ENCODE measurements at places on chromosomes 12 and 14.

GRCh38 chr12:32296567-32296966 lies 102.8 kb upstream of the FGD4 start:
- DNase-seq = no peak

GRCh38 chr12:70664465-70664881 lies 27.2 kb upstream of the PTPRB start:
- no peak for DNase-seq

- no peak for DNase-seq
Observed at GRCh38 chr14:23939607-23940326, 13.8 kb upstream of the DHRS4 start.

DNA sequence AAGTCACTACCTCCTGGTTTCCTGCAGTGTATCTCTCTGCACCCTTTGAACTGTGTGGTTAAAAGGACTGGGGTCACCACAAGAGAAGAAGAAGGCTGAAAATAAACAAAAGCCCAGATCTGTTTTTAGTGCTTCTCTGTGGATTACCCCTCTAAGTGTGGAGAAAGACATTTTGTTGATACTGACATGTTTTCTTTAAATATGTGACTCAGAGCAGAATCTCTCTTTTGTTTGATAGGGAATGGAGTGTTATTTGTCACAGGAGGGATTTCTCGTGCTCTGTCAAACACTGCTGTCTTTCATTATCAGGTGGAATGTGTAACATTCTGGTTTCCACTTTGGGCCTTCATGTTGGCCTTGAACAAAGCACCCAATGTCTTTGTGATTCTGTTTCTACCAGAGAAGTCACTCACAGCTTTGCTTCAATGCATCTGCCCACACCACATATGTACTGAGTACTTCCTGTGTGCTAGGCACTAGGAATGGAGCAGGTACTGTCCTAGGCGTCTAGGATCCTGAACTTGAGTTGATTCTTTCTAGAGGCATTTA lies 82.1 kb downstream of the PLXNC1 start:
- DNase-seq = no peak

- no peak for DNase-seq
Observed at GRCh38 chr12:86407620-86408208, 151.5 kb upstream of the MGAT4C start.

DNA sequence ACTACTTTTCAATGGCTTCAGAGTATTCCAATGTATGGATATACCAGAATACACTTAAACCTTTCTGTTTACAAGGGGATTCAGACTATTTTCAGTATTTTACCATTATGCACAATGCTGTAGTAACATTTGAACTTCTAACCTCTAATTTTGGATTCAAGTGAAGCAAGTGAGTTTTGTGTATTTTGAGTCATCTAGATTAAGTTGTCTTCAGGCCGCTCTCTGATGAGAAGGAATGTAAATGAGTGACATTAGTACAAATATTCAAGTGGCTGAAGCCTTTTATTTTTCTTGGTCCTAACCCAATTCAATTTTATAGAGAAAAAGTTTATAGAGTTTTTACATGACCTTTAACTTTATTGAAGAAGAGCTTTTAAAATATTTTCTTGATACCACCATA lies 125.6 kb downstream of the PDE3A start:
- DNase-seq = no peak

- DNase-seq = no peak
Observed at GRCh38 chr12:131066886-131067490, 113.3 kb downstream of the ADGRD1 start.

DNA sequence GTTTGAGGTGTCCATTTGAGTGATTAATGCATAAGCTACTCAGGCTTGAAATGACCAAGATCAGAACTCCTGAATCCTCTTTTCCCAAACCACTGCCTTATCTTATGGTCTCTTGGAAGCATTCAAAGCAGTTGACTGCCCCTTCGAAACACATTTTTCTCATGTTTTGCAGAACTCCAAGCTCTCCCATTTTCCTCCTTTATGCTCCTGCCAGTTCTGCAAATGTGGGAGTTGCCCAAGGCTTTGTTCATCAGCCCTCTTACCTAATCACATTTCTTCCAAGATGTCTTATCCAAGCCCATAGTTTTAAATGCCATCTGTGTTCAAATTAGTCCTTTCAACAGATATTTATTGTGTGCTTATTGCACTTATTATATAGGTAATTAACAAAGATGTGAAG lies 1.8 kb upstream of the DNAAF2 start:
- no peak for DNase-seq

DNA sequence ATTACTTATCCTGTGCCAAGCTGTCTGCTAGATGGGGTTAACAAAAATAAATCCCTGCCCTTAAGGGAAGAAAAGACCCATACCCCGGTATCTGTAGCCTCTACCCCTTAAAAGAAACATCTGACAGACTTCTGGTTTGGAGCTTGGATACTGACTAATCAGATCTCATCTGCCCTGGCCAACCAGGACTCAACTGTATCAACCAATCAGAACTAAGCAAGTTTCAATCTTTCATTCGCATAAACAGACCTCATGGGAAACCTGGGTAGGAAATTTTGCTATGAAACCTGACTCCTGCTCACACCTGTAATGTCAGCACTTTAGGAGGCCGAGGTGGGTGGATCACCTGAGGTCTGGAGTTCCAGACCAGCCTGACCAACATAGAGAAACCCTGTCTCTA lies 26.4 kb upstream of the PRMT8 start:
- DNase-seq = no peak

GRCh38 chr14:24613241-24613640 lies 3.8 kb upstream of the GZMH start:
- no peak for DNase-seq

GRCh38 chr12:50162230-50162629 lies 4.9 kb downstream of the CERS5 start:
- no peak for DNase-seq

- DNase-seq = no peak
Observed at GRCh38 chr12:61993734-61994345, 266.4 kb upstream of the USP15 start.

- no peak for DNase-seq
Observed at GRCh38 chr12:110917467-110917866, 2.9 kb downstream of the MYL2 start.

GRCh38 chr12:124125203-124125871 lies 152.3 kb downstream of the ZNF664 start:
- no peak for DNase-seq

GRCh38 chr12:89345830-89346740 lies 6.2 kb downstream of the DUSP6 start:
- DNase-seq = peak; percentile 89

DNA sequence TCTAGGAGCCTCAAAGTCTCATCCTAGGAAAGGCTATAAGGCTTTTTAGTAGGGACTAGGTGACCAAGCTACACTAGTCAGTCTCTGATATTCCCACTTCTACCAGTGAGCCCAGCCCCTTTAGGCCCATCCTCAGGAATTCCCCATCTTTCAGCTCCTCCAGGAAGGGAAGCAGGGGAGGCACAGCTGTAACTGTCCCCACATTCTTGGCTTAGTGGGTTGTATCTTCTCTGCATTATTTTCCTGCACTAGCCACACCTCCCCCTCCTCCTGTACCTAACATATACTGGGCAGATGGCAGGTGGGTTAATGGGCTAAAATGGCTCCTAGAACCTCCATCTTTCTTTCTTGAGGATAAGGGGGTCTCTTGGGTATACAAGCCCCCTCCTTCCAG lies 424 bp upstream of the CYP27B1 start:
- DNase-seq = no peak

DNA sequence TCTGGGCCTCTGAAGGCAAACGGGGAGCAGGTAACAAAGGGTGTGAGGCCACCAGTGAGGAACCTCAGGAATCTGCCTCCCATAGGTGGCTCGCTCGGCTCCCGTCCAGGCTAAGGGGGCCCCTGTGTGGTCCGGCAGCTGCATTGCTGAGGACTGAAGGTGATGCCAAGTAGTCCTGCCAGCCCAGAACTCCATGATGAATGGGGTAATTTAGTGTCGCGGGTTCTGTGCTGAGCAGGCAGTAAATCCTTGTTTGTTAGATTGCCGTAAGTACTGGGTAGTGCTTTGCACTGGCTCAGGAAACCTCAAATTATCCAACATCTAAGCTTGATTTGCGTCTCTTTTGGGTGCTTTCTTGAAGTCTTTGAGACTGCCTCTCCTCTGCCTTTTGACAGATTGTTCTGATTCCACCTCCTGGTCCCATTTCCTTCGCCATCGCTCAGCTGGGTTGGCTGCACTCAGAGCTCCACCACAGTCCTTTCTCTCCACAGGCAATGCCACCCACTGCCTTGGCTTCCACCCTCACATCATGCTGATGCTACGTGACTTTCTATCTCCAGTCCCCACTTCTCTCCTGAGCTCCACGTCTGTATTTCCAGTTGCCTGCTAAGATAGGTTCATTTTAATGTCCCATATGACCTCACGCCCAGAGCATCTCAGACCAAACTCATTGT lies 392.0 kb downstream of the FUT8 start:
- no peak for DNase-seq

GRCh38 chr12:26402648-26403047 lies 207.3 kb downstream of the SSPN start:
- no peak for DNase-seq

- no peak for DNase-seq
Observed at GRCh38 chr14:71355324-71356201, 448.3 kb downstream of the PCNX1 start.

GRCh38 chr12:92551210-92551609 lies 151.6 kb upstream of the PLEKHG7 start:
- DNase-seq = no peak

- no peak for DNase-seq
Observed at GRCh38 chr12:72872238-72872887, 600.2 kb downstream of the TRHDE start.

DNA sequence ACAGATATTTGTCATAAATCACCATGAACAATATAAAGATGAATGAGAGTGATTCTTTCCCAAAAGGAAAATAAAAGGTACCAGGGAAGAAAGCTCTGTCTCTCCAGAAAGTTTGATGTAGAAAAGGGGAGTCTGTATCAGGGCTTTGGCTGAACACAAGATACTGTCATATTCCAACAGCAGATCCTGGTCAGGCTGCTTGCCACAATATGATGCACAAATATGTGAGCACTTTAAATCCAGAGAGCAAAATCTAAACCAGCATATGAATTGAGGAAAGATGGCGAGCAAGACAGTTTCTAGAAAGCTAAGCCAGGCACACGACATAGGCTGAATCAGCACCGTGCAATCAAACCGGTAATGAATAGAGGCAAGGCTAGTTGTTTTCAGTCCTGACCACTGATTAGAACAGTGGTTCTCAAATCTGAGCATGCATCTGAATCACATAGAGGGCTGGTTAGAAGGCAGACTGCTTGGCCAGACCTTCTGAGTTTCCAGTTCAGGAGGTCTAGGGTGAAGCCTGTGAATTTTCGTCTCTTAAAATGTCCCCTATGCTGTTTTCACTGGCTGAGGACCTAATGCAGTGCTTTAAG lies 60.7 kb downstream of the PLCZ1 start:
- no peak for DNase-seq

DNA sequence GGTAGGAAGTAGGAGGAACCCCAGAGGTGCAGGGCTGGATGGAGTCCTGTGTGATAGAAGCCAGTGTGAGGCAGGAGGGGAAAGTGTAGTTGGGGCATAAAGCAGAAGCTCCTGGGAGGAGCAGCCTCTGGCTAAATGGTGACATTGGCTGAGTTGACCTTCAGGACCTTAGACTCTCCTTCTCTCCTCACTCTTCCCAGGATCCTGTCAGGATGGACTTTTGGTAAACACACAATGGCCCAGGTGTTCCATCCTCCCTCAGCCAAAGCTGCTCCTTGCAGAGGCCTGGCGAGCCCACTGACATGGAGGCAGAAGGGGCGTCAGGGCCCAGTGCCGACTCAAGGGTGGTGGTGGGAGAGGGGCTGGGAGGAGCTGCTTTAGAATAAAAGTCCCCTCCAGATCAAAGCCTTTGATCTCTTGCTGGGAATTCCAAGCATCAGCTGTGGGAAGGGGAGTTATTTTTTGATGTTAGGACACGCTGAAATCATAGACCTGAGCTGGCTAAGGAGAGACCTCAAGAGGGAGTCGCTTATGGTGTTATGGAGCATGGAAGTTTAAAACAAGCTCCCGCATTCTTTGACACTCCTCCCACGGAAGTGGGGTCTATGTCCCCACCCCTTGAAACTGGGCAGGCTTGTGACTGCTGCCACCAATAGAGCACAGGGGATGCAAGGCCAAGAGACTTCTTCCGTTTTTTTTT lies 44.1 kb downstream of the SMIM41 start:
- no peak for DNase-seq

DNA sequence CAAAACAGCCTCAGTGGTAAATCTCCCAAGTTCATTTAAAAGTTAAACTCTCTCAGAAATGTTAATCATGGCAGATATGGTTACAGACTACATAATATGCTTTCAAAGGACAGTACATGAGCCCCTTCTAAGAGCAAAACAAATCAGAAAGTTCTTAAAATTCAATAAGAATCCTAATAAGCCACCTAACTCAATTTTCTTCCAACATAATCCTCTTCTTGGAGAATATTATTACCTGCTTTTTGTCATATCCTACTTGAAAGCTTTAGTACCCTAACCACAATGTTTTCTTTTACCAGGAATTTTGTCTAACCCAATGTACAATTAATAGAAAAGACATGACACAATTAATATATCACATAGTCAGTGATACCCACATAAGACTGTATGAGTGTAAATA lies 236.5 kb upstream of the ATP2B1 start:
- no peak for DNase-seq

GRCh38 chr14:47722929-47723693 lies 47.7 kb upstream of the MDGA2 start:
- no peak for DNase-seq

GRCh38 chr14:95431199-95432143 lies 85.0 kb downstream of the SYNE3 start:
- DNase-seq = no peak

GRCh38 chr12:24095245-24095644 lies 145.8 kb upstream of the SOX5 start:
- no peak for DNase-seq

- DNase-seq = no peak
Observed at GRCh38 chr12:64876388-64877071, 52.1 kb downstream of the TBC1D30 start.

- DNase-seq = no peak
Observed at GRCh38 chr14:32009976-32010581, 67.0 kb upstream of the ARHGAP5 start.

DNA sequence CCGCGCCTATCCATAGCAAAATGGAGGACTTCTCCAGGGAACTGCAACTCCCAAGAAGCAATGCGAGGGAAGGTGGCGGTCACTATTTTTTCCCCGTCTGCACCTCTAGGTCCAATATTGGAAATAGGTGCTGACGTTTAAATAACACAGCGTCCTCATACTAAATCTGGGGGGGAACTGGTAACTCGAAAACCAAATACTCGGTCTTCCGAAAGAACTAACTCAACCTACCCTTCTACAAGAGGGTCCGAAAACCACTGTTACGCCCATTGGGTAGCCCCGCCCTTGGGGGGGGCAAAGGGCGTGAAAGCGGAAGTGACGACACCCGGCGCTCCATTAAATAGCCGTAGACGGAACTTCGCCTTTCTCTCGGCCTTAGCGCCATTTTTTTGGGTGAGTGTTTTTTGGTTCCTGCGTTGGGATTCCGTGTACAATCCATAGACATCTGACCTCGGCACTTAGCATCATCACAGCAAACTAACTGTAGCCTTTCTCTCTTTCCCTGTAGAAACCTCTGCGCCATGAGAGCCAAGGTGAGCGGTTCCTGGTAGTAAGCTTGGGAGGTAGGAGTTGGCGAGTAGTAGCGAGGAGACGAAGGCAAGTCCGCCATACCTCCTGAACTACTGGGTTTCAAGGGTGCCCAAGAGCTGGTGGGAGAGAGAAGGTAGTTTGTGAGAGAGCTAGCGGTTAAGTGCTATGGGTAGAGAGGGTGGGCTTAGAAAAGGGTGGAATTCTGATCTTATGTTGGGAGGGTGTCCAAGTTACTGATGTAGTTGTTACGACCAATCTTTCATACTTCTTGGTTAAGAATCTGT lies at the start of gene RPL41:
Gene RPL41 (plus strand): TSS at position 367 of the 815 bp plus-strand sequence.
- DNase-seq = peak; percentile 69
